ENCODE measurements at places on chromosomes 3 and 15.

GRCh38 chr3:126180477-126181397 lies at the start of gene ALDH1L1:
Gene ALDH1L1, minus strand, starts transcription at chr3:126180586. Its CDS starts 19,607 bp downstream, at chr3:126160979.
- peak; percentile 81 for DNase-seq

- no peak for DNase-seq
These were observed 180.6 kb downstream of the PLCL2 start for GRCh38 chr3:17065315-17065714.

- no peak for DNase-seq
These were observed 30.6 kb downstream of the NMD3 start for GRCh38 chr3:161251716-161252115.

GRCh38 chr15:95850837-95851236 lies 479.7 kb upstream of the NR2F2 start:
- no peak for DNase-seq

DNA sequence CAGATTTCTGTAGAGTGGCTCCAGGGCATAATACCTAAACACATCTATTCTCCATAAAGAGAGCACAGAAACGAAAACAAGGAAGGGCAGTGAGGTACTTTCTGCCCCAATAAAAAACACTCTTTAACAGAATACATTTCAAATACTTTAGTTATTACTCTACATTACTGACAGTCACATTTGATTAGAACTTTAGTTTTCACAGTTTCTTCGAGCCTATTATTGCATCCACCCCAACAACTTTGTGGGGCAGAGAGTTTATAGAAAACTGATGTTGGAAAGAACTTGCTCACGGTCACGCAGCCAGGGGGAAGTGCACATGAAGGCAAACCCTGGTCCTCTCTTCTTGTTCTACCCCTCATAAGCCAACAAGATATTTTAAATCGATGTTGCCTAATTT lies 9.0 kb downstream of the VPS39 start:
- no peak for DNase-seq

DNA sequence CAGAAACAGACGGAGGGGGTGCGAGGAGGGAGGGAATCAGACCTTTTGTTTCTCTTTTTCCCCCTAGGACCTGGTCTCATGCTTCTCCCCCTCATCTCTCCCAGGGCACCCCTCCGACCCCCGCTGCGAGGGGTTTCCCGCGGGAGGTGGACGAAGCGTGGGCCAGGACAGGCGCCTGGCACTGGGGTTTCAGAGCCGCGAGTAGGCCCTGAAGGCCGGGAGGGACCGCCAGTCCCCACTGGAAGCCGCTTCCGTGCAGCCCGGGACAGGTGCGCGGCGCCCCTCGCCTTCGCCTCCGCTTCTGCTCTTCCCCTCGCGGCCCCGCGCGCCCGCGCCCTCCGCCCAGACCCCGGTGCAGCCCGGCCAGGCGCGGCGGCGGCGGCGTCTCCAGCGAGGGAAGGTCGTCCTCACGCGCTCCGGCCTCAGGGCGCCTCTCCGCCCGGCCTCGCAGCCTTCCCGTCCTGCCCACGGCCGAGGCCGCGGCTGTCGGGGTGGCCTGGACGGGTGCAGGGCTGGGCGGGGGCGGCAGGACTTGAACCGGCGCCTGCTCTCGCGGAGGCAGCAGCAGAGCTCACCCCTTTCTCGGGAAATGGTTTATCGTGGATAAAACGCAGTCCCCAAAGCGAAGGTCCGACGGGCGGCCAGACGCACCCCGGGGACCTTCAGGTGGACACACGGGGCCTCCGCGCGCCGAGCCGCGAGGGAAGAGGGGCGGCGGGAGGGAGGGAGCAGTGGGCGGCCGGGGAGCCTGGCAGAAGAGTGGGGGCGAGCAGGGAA lies 31.5 kb upstream of the ADAMTS17 start:
- DNase-seq, result no peak

DNA sequence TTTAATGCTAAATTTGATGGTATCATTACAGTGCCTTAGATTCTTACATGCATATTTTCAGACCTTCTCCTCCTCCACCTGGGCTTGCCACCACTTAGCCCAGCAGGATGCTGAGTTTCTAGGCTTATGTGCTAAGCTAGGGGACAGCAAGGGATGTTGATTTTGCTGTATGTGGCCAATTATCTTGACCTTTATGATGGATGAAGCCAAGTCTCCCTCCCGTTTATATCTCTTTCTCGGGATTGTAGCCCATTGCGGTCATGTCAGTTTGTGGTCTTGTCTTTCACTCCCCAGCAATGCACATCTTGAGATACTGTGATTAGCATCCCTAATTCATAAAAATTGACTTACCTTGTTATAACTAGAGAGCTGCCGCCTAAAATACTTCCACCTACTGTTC lies 278.7 kb upstream of the SOX2 start:
- DNase-seq, result no peak

GRCh38 chr3:153437666-153438065 lies 275.6 kb downstream of the RAP2B start:
- no peak for DNase-seq

DNA sequence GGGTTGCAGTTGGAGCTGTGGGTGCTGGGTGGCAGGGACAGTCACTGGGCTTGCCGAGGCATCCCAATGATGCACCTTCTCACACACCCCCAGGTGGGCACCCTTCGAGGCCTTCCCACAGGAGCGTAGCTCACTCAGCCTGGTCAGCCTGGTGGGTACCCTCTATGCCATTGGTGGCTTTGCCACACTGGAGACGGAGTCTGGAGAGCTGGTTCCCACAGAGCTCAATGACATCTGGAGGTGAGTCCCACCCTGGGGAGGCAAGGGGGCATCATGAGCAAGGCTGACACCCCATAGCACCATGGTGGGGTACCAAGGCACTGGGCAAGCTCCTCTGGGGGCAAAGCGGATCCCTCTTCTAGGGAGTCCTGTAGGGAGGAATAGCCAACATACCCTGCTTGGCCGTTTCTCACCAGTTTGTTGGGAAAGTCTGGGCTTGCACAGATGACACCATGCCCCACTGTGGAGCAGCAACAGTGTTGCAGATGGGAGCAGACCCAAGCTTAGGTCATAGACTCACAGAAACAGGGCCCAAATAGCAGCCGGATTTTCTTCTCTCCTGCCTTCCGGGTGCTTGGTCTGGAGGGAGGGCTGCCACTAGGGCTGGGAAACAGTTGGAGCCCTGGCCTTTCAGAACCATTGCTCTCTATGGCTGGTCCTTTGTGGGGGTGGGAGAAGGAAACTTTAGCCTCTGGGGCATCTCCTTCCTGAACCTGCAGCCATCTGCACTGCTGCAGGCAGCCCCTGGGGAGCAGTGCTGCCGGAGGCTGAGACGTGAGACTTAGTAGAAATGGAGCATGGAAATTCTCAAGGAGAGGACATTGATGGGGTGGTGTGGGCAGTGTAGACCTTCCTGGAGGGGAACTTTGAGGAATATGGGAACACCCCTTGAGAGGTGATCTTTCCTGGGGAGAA lies 5.7 kb downstream of the KLHL40 start:
- peak; percentile 16 for DNase-seq

DNA sequence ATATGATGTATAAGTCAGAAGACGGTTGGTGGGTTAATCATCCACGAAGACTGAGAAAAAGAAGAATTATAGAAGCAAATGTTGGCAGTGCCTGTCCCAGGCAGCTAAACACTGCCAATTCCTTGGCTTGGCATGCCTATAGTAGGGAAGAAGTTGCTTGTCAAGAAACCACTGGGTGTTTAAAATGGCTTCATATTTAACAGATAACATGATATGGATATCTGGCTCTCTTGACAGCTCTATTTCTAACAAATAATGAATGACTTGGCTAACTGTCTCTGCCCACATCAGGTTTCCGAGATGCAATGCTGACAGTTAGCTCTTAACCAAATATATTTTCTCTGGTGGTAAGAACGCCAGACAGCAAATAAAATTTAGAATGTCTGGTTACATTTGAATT lies 341.7 kb upstream of the KCNMB2 start:
- no peak for DNase-seq

DNA sequence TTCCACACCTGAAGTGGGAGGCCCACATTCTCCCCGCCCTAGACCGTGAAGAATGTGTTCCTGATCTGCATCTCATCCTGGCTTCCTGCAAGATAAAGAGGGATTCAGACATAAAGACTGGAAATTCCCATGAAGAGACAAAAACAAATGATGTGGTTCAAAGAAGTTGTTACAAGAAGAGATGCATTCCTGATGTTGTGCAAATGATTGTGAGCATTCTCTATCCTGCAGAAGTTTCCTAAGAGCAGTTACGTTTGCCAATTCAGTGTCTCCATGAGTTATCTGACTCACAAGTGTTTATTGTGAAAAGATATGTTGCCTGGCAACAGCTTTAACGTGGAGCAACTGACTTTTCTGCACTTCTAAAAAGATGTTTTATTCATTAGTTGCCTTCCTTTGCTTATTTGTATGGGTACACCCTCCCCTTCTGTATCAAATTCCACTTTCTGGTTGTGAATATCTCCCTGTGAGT lies 107.8 kb downstream of the ZIC4 start:
- no peak for DNase-seq

DNA sequence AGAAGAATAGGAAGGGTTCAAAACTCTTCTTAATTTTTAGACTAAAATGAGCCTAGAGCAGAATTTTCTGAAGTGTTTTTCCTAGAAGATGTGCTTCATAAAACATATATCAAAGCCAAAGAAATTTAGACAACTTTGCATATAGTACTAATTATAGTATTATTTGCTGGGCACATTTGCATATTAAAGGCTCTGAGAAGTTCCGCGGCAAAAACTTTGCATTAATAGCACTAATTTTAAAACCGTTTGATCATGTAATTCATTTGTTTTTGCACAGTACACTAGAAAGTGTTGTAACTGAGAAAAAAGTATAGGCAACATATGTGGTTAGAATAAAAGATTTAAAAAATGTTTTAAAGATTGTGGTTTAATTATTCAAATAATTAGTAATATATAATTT lies 412.0 kb upstream of the NR2F2 start:
- DNase-seq, result no peak

- DNase-seq, result no peak
These were observed 8.5 kb downstream of the VEPH1 start for GRCh38 chr3:157494581-157495281.

DNA sequence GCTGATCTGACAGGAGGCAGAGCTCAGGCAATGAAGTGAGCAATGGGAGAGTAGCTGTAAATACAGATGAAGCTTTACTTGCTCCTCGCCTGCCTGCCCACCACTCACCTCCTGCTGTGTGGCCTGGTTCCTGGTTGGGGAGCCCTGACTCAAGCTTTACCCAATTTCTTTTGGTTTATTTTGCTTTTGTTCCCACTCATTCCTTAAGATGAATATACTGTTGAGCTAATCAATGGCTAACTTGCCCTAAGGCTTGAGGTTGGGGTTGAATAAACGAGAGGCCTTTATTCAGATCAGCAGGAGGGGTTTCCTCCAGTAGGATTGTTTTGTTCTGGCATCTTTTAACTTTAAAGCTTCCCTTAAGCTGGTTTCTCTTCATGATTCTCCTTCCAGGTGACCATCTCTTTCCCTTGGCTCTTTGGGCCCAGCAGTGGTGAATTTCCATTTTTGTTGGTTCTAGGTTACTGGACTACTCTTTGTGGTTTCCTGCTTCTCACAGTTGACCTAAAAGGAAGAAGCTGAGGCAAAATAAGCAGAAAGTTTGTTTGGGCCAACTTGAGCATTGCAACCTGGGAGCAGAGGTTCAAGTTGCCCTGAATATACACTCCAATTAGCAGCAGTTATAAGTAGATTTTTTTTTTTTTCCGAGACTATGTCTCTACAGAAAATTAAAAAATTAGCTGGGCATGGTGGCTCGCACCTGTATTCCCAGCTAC lies 44.4 kb downstream of the STARD9 start:
- DNase-seq, result no peak

- no peak for DNase-seq
These were observed 60.3 kb upstream of the TEX264 start for GRCh38 chr3:51610708-51611107.

DNA sequence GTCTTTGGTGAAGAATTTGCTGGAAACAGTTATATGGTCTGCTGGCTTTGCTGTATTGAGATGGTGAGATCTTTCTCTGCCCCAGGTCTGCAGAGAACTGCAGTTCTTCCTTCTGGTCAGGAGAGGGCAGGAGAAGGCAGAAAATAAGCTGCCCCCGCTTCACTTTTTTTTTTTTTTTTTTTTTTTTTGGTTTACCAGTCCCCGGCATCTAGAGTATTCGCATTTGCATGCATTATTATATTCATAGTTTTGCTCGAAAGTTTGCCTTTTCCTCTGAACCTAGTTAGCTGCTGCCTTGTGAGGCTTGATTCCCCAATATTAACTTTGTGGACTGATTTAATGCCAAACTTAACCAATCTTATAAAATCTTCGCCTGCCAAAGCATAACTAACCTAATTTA lies 10.6 kb upstream of the PARL start:
- DNase-seq, result peak; percentile 37

GRCh38 chr3:176321099-176321498 lies 876.2 kb downstream of the TBL1XR1 start:
- DNase-seq, result no peak

DNA sequence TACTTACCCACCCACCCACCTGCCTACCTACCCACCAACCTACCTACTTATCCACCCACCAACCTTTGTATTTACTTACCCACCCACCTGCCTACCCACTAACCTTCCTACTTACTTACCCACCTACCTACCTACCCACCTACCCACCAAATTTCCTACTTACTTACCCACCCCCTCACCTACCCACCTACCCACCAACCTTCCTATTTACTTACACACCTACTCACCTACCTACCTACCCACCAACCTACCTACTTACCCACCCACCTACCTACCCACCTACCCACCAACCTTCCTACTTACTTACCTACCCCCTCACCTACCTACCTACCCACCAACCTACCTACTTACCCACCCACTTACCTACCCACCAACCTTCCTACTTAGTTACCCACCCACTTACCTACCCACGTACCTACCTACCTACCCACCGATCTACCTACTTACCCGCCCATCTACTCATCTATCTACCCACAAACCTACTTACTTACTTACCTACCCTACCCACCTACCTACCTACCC lies 179.6 kb downstream of the USP13 start:
- DNase-seq, result no peak

DNA sequence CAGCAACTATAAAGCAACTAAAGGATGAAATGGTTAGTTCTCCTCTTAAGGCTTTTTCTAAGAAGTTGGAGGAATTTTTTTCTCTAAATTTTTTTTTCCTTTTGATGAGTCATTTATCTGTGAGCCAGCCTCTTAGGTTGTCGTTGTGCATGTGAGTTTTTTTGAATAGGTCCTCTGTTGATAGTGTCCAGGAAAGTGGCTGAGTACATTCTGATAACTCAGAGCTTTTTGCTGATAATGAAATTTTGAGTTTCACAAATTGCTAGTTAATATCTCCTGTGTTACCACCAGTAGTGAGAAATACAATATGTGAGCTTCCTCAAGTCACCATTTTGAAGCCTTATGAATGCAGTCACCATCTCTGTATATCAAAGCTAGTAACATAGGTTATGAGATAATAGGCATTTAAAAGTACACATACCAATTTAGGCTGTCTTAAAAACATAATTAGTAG lies 7.1 kb upstream of the LXN start:
- no peak for DNase-seq
